ENCODE measurements at places on chromosomes 13 and 19.

DNA sequence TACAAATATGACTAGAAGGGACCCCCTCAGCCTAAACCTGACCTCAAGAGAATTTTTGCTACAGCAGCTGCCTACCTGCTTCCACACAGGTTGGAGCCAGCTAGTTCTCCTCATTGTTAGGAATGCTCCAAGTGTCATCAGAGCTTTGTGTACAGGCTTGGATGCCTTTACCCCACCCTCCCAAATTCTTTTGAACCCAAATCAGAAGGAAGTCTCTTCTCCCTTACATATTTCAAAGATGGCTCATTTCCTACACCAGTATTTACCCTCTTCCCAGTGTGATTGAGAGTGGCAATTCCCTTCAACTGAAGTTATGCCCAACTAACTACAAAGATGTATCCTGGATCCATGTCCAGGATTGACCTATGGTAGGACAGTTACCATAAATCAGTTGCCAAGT is 323.2 kb downstream of the OXGR1 start:
- DNase-seq: no peak

DNA sequence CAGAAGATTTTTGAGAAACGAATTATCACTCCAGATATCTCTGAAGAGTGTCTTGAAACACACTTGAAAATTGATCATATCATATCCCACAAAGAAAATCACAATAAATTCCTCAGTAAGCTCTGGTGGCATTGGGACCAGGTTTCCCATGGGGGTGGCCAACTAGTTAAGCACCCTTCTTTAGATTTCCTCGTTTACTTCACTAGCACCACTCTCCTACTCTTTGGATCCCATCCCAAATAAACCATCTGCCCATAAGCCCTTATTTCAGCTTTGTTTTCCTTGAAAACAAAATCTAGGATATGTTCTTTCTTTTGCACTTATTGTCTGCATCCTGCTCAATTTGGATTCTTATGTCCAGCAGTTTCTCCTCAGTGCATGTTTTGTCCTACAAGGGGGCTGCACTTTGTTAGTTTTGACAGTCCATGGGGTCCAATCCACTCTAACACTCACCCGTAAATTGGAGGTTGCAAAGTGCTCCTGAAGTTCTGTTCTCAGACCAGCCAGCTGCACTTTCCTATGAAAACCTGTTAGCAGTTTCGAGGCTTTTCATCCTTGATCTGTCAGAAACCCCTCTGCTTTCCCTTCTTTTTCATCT is 40.3 kb upstream of the FAM124A start:
- DNase-seq: no peak

- no peak for DNase-seq
Measured at GRCh38 chr19:41161903-41162302, 31.1 kb upstream of the CYP2S1 start.

DNA sequence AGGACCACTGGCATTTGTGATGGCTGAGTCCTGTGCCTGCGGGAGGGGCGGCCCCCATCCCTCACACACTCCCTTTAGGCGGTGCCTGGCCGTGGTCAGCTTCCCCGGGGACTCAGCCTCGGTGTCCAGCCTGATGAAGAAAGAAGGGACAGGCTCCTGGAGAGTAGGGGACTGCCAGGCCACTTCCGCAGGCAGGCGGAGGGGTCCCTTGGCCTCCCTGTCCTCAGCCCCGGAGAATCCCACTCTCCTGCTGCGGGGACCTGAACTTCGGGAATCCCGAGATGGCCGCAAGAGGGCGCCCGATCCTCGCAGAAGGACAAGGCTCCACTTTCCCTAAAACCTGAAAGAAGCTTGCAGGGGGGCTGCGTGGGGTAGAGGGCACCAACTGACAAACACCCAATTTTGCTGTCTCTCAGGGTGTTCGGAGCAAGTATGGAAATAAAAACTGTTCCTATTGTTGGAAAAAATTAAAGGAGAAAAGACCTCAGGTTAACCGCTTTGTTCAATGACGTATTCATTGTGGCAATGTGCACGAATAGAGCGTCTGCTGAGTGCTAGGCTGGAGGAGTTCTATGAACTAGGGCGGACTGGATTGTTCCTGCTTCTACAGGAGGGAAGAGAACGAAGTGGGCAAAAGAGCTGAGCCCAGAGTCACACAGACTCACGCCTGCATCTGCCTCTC is 297.3 kb downstream of the ZNF536 start:
- peak; percentile 16 for DNase-seq

DNA sequence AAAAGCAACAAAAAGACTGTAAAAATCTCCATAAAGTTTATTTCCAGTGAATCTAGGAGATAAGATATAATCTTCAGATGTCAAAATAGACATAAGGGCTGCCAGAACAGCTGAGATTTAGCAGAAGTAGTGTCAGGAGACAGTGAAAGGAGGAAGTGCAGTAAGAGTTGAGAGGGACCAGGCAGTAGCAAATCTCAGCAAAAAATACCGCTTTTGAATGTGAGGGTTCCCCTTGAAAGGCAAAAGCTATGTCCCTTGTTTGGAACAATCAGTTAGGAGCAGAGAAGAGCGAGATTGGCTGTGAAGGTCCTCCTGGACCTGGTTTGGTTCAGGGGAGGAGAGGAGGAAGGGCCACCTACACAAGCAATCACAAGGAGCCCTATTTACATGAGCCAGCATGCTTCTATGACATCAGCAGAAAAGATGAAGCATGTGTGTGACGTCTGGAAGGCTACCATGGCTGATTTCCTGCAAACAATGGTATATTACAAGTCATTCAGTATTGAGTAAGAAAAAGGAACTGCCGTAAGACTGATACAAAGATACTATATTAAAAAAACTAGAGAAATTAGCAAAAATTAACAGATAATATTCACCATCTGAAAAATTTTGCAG is 98.9 kb upstream of the SIAH3 start:
- no peak for DNase-seq

DNA sequence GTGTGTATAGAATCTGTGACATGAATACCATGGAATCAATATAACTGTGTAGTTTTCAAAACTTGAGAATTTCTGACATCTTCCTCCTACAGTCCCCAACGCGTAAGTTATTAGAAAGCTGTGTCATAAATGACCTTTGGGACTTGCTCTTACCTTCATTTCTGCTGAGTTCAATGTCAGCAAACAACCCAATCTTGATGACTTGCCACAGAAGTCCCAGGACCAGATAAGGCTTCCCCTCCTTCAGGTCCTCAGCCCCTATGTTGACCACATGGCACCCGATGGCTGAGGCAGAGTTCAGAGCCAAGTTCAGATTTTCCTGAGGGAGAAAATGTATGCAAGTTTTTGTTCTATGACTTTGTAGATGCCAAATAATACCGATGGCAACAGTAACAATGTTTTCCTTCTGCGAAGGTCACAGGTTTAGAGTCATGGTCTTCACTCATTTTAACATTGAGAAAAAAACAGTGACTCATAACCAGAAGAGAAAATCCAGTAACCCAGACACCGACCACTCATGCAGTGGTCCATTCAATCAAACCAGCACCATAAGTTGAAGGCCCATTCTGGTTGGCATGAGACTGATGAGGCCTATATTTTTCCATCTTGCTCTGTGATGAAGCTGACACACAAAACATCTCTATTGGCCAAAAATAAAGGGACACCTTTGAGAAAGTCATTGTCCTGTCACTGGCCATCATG is 29.2 kb downstream of the LCP1 start:
- DNase-seq: no peak

GRCh38 chr19:46393456-46394401 is 19.6 kb downstream of the CCDC8 start:
- DNase-seq: no peak

- no peak for DNase-seq
Measured at GRCh38 chr13:32134241-32135055, 102.9 kb downstream of the FRY start.

- DNase-seq: no peak
Measured at GRCh38 chr13:43110036-43110435, 86.7 kb downstream of the DNAJC15 start.

GRCh38 chr13:60043262-60043661 is 120.5 kb downstream of the DIAPH3 start:
- DNase-seq: no peak

GRCh38 chr13:44744880-44745633 is 168.9 kb upstream of the TSC22D1 start:
- no peak for DNase-seq

DNA sequence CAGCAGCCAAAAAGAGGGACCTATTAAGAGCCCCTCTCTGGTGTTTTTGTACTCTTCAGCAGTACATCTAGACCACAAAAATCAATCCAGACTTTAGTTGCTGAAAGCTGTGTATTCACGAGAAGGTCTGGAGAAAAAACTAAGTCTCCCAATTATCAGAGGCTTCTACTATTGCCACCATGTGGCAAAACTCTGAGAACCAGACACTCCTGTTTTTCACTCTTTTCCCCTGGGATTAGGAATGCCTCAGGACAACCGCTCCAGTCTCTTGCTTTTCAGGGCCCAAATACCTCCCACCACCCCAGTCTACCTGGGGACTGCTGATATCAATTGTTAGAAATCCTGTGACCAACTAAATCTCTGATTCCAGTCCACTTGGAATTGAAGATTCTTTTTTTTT is 30.1 kb upstream of the OBI1 start:
- DNase-seq: no peak

GRCh38 chr19:41638641-41639081 is 11.8 kb upstream of the CEACAM4 start:
- DNase-seq: no peak

GRCh38 chr19:11737964-11738745 is 591 bp downstream of the ZNF823 start:
- DNase-seq: no peak

- no peak for DNase-seq
Measured at GRCh38 chr19:51793994-51794393, 963 bp upstream of the FPR3 start.

DNA sequence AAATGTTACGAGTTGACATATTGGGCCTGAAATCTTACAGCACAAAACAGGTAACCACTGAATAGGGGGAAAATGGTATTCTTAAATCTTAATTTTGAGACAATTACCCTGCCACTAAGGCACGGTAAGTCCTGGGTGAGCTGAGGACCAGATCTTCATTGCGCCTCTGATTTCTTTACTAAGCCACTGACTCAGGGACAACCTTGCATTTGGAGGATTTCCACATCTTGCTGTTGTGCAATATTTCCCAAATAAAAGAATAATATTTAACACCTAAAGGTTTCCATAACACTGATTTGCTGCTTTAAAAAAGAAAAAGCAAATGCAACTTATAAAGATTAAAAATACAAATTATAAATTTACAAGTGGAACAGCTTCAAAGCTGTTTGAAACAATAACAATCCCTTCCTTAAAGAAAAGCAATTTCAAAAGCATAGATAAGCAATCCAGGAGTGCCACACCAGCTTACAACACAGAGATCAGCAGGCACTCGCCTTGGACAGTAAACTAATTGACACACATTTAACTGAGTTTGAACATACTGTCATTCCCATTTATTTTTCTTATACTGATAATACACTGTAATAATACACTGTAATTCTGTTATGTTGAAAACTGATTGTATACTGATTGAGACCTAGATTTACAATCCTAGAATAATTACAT is 79.6 kb upstream of the DOCK9 start:
- DNase-seq: no peak

GRCh38 chr13:53890696-53891095 is 862.1 kb downstream of the OLFM4 start:
- no peak for DNase-seq

Measured in stimulated activated CD4-positive, alpha-beta T cell treated with anti-CD3 and anti-CD28 coated beads, Interleukin-2, amount 100 ng/mL, for 4 hours (primary cell).